ENCODE measurements at places on chromosomes 7 and 10.
A peak's percentile ranks its signal among the peaks of the same experiment; 100 is the strongest.

- DNase-seq = peak; percentile 40
Measured at GRCh38 chr7:85554236-85555178, 367.7 kb upstream of the SEMA3D start.

- no peak for DNase-seq
Measured at GRCh38 chr10:5510281-5511072, 11.1 kb upstream of the CALML5 start.

DNA sequence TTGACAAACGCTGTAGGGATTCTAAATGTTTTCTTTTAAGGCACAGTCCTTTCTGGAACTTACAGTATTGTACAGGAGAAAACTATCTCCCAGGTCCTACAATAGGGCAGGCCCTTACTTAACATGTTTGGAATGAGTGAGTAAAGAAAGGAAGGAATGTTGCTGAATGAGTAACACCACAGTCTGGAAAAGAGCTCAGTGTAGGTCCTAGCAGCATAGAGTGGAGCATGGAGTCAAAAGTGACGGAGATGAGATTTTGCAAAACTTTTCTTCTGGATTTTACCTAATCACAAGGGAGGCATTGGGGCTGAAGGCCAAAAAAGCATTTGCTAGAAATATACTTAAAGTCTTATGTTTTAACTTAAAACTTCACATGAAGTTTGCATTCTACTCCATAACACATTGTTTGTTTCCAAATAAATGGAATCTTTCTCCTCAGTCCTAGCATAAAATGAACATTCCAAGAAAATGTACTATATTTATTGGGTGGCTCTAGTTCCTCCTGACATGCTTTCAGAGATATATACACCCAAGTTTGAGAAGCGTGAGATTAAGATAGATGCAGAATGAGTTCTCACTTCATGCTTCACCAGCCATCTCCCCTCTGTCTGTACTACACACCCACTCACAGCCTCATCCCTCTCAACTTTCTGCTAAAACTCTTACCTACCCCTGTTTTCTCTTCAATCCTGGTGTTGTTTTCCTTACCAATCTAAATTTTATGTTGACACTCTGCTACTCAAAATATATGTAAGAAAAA is 20.2 kb upstream of the ADD3 start:
- DNase-seq = no peak

GRCh38 chr7:128055637-128056036 is 24.4 kb upstream of the LRRC4 start:
- no peak for DNase-seq

DNA sequence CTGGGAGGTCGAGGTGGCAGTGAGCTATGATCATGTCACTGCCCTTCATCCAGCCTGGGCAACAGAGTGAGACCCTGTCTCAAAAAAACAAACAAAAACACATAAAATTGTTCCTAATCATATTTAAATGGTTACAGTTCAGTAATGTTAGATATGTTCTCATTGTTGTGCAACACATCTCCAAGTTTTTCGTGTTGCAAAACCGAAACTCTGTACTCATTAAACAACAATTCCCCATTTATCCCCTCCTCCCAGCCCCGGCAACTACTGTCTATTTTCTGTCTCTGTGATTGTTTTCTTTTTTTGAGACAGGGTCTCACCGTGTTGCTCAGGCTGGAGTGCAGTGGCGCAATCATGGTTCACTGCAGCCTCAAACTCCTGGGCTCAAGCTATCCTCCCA is 16.1 kb upstream of the PRXL2A start:
- no peak for DNase-seq
